ENCODE measurements at places on chromosomes 1 and 21.

- no peak for DNase-seq
Measured at GRCh38 chr1:43885279-43885801, 48.3 kb upstream of the ARTN start.

GRCh38 chr1:72037745-72038343 is 244.5 kb downstream of the NEGR1 start:
- DNase-seq, result peak; percentile 7

GRCh38 chr1:192675716-192676115 is 39.8 kb downstream of the RGS13 start:
- DNase-seq, result no peak

DNA sequence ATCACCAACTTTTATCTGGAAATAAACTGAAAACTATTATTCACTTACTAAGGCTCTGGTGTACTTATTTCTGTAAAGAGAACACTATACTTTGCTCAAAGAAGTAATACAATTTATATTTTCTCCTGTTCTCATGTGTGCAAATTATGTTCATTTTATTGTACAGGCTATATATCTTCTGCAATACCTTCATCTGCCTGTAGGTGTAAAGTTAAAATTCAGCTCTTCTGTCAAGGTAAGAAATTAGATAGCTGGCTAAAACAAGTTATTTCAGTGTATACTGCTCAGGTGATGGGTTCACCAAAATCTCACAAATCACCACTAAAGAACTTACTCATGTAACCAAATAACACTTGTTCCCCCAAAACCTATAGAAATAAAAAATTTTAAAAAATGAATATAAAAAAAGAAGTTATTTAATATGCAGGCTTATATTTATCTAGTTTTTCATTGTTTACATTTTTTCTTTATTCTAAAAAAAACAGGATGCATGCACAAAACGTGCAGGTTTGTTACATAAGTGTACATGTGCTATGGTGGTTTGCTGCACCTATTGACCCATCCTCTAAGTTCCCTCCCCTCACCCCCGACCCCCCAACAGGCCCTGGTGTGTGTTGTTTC is 81.5 kb downstream of the PTGER3 start:
- no peak for DNase-seq

GRCh38 chr1:183323849-183324683 is 94.1 kb downstream of the NMNAT2 start:
- no peak for DNase-seq

GRCh38 chr1:224267925-224268324 is 62.0 kb downstream of the NVL start:
- no peak for DNase-seq

DNA sequence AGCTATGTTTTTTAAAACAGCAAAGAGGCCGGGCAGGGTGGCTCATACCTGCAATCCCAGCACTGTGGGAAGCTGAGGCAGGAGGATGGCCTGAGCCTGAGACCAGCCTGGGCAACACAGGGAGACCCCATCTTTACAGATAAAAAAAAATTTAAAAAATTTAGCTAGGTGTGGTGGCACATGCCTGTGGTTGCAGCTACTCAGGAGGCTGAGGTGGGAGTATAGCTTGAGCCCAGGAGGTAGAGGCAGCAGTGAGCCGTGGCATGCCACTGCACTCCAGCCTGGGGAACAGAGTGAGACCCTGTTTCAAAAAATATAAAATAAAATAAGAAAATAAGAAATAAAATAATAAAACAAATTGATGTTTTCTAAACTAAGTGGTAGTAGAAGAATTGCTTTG is 8.4 kb downstream of the SLC35A3 start:
- no peak for DNase-seq

DNA sequence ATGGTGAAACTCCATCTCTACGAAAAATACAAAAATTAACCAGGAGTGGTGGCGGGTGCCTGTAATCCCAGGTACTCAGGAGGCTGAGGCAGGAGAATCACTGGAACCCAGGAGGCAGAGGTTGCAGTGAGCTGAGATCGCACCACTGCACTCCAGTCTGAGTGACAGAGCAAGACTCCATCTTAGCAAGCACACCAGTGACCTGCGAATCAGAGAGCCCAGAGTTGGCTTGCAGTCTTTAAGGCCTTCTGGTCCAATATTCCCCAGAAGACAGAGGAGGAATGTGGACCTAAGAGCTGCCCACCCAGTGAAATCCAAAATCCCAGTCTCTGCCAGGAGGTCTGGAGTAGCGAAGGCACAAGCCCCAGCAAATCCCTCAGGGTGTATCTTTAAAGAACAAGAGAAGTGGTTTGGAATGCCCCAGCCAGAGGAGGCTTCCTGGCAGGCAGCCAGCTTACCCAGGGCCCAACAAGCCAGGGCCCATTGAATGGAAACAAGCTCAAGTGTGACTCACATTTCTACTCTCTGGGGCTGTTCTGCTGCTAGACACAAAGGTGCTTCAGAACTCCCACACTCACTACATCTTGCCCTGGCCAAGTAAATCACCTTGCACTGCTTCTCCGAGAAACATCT is 23.9 kb downstream of the GPR161 start:
- DNase-seq, result peak; percentile 22

DNA sequence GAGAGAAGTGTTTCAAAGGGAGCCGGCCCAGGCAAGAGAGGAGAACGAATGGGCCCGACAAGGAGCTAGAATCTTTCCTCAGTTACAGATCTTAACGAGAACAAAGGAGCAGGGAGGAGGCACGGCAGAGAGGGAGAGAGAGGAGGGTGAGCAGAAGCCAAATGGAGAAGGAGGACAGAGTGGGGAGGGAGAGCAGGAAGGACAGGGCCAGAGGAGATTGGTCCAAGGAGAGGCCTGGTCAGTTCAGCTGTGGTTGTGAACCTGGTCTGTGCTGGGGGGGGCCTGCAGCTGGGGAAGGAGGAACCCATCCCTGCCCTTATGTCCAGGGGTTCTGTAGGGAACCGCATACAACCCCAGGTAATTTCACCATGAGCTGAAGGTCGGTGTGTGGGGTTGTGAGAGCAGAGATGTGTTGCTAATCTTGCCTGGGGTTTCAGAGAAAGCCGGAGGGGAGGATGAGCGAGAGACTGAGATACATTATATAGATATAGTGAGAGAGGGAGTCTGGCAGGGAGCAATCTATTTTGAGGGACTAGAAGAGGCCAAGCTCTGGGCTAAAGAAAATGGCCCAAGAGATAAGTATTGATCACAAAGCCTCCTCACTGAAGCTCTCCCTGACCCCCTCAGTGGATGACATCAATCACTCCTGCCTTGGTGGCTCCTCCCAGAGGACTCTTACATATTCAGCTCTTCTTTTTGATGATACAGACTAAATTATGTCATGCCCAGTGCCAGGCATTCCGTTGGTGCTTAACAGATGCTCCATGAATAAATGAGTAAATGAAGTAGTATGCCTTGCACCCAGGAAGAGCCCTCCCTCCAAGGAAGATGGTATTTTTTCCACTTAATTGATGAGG is 64.2 kb upstream of the CD1D start:
- DNase-seq, result no peak
